ENCODE measurements at places on chromosomes 3 and 15.

DNA sequence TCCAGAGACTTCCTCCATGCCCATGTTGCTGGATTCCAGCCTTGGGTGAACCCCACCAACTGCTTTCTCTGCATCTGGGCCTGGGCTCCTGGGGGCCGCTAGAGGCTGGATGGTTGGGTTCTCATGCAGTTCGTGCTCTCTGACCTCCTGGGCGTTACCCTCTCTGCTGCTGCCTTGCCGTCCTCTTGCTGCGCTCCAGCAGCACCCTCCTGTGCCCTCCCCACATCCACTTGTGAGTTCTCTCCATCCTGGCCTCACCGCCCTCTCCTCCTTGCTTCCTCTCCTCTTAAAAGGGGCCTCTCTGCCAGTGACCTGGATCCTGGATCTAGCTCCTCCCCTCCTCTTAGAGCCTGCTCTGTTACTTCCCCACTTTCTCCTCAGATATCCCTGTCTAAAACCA lies 43.7 kb downstream of the CHCHD6 start:
- DNase-seq, result no peak

- DNase-seq, result peak; percentile 16
These were observed 52.6 kb downstream of the TBC1D2B start for GRCh38 chr15:78024883-78025282.

DNA sequence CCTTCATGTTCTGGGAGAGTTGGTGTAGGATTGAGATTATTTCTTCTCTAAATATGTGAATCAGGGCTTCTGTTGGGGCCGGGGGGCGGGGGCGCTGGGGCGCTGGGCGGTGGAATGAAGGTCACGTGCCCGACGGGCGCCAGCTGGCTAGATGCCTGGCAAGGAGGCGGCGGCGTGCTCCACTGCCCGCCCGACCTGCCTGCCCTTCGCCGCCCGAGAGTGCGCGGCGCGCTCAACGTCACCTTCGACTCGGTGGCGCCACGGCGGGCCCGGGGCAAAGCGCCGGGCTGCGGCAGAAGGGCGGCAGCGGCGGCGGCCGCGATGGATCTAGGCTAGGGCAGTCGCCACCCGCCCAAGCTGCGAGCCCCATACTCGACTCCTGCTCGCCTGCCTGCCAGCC lies 47.0 kb upstream of the LHFPL4 start:
- DNase-seq, result no peak

- DNase-seq, result no peak
These were observed 33.9 kb upstream of the SLC41A3 start for GRCh38 chr3:126117786-126118185.

- DNase-seq, result no peak
These were observed 299.5 kb downstream of the GAP43 start for GRCh38 chr3:115922681-115923347.

- DNase-seq, result no peak
These were observed 960 bp downstream of the MFN1 start for GRCh38 chr3:179348325-179349013.

Data from activated CD8-positive, alpha-beta memory T cell treated with anti-CD3 and anti-CD28 coated beads, Interleukin-2, amount 10 ng/mL, durations not matched to agents 7 days and 5 days (primary cell).